SJSA1 (cell line): ENCODE measurements at places on chromosomes 3 and 15. TPM values are rescaled to one million over a fixed set of nuclear protein-coding genes. Genes with fewer than 3 reads are reported as not detected.
A peak's percentile ranks its signal among the peaks of the same experiment; 100 is the strongest.

SUCNR1 gene
- 0.05 TPM in 1 of 2 replicates, not detected in the other for total RNA-seq

DNA sequence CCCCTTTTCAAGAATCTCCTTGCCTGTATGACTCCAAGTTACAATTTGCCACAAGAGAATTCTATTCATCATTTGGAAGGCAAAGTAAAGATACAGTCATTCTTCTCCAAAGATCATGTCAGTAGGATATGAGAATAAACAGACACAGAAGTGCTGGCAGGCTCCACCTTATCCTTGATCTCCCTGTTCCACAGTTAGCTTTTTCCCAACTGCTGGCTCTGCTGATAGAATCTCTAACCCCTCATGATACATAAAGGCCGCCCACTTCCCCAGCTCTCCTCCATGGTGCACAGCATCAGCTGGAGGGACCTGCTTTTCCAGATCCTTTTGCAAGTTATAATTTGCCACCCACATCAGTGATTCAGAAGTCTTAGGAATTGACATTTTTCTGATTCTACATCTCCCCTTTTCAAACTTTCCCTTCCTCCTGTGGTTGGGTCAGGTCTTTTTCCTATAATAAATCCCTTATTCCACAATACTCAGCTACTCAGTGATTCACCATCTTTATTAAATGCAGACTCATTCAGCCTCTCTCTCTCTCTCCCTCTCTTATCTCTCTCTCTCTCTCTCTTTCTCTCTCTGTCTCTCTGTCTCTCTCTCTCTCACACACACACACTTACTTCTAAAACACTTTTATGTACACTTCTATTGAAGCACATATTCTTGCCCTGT, 465.4 kb downstream of the GBE1 start:
- DNase-seq: no peak

SAXO2 gene
- total RNA-seq: 0.66 and 4.0 TPM in 2 replicates

DNA sequence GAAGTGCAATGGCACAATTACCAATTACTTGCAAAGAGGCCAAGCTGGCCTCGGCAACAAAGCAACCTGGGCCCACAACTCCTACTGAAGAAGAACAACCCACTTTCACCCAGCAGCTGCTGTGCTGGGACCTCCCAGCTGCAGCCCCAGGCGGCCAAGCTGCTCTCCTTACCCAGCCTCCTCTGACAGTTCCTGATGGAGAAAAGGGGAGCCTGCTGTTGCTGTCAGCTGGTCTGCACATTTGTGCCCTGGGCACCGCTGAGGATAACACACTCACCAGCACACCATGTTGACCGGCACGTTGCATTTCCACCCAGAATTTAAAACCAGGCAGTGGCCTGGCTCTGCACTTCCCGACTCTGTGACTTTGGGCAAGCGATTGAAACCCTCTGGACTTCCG, 33.6 kb downstream of the SSUH2 start:
- no peak for DNase-seq

GRCh38 chr15:99084965-99085364, 19.9 kb upstream of the SYNM start:
- no peak for DNase-seq

GRCh38 chr15:95937128-95937528, 393.4 kb upstream of the NR2F2 start:
- no peak for DNase-seq

DNA sequence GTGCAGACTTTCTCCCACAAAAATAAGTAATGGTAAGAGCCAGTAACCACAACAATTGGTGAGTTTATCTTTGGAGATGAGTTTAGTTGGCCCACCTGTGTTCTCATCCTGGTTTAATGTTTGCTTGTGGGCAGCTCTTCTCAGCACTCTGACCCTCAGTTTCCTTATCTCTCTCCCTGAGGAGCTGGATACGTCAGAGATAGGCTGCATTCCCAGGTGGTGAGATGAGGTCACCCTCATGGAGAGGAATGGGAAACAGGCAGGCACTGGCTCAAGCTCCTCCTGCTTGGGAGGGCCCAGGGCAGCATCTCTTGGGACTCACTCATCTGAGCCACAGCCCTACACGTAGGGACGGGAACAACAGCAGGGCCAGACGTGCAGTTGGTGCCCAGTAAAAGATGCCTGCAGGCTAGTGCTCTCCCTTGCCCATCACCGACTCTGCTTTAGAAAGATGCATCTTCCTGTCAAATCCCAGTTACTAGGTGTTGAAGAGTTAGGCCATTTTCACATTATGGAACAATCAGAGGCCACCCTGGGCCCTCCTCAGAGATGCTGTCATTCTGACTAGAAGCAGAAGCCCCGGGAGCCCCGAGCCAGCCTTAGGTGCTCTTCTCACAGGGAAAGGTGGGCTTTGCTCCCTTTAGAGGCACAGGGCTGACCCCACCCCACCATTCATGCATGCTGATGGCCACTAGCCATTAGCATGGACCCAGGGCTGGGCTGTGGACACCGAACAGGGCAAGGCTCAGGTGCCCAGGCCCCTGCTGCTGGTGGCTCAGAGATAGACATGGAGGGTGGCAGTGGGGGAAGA, 59.7 kb downstream of the GRIP2 start:
- no peak for DNase-seq

- DNase-seq: no peak
Measured at GRCh38 chr3:53083949-53084309, 38.1 kb upstream of the SFMBT1 start.

CHRNB4 gene
- not detected in 2 replicates for total RNA-seq

GRCh38 chr15:27956285-27956684, 142.8 kb downstream of the OCA2 start:
- no peak for DNase-seq

- no peak for DNase-seq
Measured at GRCh38 chr3:171116824-171117395, 90.4 kb upstream of the SLC2A2 start.

PLCB2 gene
- 34.8 and 61.9 TPM in 2 replicates for total RNA-seq

DNA sequence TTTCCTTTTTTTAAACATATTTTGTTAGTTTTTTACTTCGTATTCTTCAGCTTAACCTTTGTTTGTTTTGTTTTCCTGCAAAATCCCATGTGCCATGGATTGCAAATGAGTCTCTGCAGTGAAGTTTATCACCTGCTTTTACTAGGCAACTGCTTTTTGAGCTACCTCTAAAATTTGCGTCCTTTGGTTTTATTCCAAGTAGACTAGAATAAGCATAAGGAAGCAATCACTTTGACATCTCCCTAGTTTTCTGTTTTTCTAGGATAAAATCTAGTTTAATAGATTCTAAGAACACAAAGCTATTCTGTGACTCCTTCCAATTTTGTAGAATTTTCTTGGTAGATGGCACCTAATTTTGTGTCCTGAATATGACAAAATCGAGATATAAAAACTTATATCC, 1059.2 kb downstream of the OTOL1 start:
- DNase-seq: no peak

DNA sequence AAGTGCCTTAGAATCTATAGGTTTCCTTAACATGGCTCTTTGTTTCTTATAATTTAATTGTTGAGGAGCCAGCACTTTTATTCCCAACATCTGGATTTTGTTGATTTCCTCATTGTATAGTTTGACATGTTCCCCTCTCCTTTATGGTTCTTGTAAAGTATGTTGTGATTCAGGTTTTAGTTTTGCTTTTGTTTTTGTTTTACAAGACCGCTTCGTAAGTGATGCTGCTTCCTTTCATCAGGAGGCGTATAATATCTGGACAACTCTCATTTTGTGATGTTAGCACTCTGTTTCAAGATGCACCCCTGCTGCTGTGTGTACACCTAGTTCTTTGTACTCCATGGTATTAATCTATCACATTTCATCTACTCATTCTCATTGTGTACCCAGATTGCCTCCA, 48.7 kb downstream of the SLC49A4 start:
- no peak for DNase-seq

GRCh38 chr3:46866720-46867549, 3.7 kb upstream of the MYL3 start:
- DNase-seq: peak; percentile 28

GRCh38 chr3:52144034-52144795, 10.0 kb downstream of the POC1A start:
- peak; percentile 82 for DNase-seq

CA12 gene
- total RNA-seq: 3.7 and 5.6 TPM in 2 replicates

- DNase-seq: no peak
Measured at GRCh38 chr3:105747696-105748095, 121.1 kb downstream of the CBLB start.

DNA sequence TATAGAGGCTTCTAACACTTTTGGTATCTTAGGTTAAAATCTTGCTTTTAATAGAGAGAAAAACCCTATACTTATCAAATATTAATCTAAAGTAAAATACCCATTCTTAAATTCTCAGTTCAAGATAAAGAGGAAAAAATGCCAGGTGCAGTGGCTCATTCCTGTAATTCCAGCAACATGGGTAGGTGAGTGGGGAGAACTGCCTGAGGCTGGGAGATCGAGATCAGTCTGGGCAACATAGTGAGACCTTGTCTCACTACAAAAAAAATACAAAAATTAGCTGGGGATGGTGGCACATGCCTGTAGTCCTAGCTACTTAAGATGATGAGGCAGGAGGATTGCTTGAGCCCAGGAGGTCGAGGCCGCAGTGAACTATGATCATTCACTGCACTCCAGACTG, 135.8 kb downstream of the CLASP2 start:
- DNase-seq: no peak

DNA sequence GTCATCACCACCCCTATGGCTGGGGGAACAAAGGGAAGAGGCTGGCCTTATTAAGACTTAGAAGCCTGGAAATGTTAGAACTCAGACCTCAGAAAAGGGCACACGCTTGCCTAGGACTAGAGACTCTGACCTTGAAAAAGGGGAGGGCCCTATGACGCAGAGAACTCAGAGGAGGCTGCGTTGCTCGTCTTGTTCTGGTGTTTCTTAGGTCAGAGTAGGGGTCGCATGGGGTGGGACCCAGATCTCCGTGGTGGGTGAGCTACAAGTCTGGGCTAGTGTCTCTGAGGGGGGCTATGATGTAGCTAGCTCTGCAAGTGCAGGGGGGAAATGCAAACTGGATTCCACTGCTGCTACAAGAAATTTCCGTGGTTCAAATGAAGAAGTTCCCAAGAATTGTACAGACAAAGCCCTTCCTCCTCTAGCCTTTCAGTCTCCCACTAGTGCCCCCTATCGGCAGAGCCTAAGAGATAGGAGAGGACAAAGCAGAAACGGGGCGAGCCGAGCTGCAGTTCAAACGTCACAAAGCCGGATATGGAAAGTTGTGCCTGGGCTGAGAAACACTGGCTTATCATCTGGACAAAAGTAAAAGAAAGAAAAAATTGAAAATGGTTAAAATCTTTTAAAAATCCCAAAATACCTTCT, 392.9 kb upstream of the ROBO2 start:
- no peak for DNase-seq

DISP2 gene
- 0.21 and 0.28 TPM in 2 replicates for total RNA-seq

- DNase-seq: no peak
Measured at GRCh38 chr15:36335659-36336058, 243.8 kb upstream of the CDIN1 start.

- peak; percentile 3 for DNase-seq
Measured at GRCh38 chr3:194982472-194982871, 288.5 kb downstream of the XXYLT1 start.

- no peak for DNase-seq
Measured at GRCh38 chr15:90588427-90588826, 58.7 kb downstream of the CRTC3 start.

RPL39L gene
- total RNA-seq: 29.4 and 55.7 TPM in 2 replicates

GRCh38 chr3:139933766-139934165, 1.2 kb upstream of the CLSTN2 start:
- no peak for DNase-seq

- no peak for DNase-seq
Measured at GRCh38 chr3:131361464-131362421, 19.8 kb upstream of the NUDT16 start.

ZDHHC23 gene
- total RNA-seq: 0.45 and 0.47 TPM in 2 replicates

CHRD gene
- total RNA-seq: 0.26 TPM in 1 of 2 replicates, not detected in the other

VWA5B2 gene
- total RNA-seq: not detected in 2 replicates

- DNase-seq: no peak
Measured at GRCh38 chr3:188927971-188928370, 243.8 kb upstream of the TPRG1 start.

TGM5 gene
- total RNA-seq: 0.24 TPM in 1 of 2 replicates, not detected in the other

DNA sequence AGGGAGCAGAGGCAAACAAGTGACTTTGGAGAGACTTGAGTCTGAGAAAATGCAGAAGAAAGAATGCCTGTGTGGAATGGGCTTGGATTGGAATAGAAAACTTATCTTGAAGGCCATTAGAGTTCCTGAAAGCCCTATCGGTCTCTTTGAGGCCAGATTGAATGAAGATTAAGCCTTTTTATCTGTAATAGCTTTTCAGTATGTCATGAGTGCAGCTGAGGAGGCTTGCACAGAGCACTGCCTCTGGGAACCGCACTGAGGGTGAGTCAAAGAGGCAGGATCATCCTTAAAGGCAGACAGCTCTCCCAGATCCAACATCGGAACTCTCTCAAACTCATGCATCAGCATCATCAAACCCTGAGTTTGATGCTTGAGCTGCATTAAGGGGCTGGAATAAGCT, 515.2 kb downstream of the NTRK3 start:
- no peak for DNase-seq

GRCh38 chr3:188523291-188523690, 369.3 kb downstream of the LPP start:
- DNase-seq: no peak

GRCh38 chr3:185865247-185865646, 40.4 kb upstream of the IGF2BP2 start:
- no peak for DNase-seq
